Right renal pelvis (tissue), 4 donors: ENCODE measurements at places on chromosomes 2 and 18. TPM values are rescaled to one million over a fixed set of nuclear protein-coding genes. Genes with fewer than 3 reads are reported as not detected.

The AFG3L2 gene
- 67.4 TPM for polyA plus RNA-seq

GRCh38 chr18:51068105-51068504, 38.1 kb downstream of the SMAD4 start:
- DNase-seq: no peak

DNA sequence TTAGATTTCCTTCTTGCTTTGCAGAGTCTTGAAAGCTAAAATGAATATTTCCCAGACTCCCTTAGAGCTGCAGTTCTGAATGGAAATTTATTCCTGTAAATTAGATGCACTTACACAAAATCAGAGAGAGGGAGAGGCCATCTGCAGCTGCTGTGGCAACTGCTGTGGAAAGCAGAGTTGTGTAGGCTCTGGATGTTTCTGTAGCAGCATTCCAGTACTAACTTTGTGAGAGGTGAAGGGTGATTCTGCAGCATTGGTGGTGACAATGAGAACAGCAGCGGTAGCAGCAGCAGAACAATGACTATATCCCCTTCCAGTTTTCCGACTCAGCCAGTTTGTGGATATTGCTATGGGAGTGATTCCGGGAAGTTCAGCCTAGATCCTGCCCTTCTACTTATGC, 433.0 kb upstream of the REG3G start:
- DNase-seq: no peak

The FBLN7 gene
- 16.3 TPM for polyA plus RNA-seq

The AQP12B gene
- 1.1 TPM for polyA plus RNA-seq

GRCh38 chr2:41768310-41768709, 279.5 kb upstream of the PKDCC start:
- DNase-seq: no peak
